Activated T-cell treated with anti-CD3 and anti-CD28 coated beads for 4 hours (primary cell): ENCODE measurements at places on chromosomes 12 and 14.

DNA sequence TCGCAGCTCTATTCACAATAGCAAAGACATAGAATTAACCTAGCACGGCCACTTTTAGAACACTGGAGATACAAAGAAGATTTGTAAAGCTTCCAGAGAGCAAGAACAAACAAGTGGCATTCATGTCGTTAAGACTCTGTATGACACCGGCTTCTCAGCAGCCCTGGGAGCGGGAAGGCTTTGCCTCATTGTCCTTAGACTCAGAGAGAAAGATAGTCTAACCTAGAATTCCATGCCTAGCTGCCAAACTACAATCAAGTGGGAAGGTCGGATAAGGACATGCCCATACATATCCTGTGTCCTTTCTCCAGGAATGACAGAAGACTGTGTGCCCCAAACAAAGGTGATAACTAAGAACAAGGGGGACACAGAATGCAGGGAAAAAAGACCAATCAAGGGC, 1038.3 kb downstream of the BCL11B start:
- no peak for DNase-seq

DNA sequence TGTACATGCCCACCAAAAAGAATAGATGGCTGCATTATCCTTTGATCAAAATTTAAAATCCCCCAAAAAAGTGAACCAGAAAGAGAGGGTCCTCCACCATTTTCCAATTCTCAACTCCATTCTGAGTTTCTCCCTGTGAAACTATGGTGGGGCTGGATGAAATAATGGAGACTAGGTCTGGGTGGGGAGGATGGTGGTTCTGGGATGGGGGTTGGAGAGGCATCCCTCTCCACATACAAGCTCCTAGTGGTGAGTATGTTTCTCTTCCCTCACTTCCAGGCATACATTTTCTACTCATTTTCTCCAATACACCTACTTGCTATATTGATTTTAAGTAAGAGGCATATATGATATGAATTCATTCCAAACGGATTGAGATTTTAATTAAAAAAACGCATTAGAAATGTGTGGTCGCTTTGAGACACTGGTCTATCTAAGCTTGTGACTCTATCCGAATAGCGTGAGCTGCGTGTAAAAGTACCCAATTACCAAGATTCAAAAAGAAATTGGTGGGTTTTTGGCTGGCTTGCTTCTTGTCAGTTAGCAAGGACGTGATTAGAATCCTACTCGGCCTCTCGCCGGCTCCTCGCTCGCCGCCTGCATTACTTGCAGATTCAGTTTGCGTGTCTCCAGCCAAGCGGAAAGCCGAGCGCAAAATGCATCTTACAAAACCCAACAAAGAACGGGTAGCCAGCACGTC, 3.4 kb downstream of the ASCL1 start:
- DNase-seq: no peak

DNA sequence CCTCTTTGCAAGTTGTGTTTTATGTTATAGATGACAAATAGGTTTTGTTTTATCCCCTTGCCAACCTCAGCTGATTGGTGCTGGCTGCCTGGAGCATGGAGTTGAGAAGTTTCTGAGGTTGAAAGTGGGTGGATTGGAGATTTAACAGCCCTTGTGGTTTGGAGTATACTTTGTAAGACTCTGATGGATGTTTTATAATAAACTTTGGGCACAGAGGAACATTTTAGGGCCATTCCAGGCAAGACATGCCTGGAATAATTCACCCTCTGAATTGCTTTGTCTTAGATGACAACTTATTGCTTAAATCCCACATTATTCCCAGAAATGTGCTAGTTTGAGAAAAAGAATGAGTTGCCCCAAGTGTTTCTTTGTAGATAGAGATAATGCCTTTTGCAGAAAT, 158.9 kb downstream of the SLC5A8 start:
- DNase-seq: no peak

GRCh38 chr14:30849354-30849753, 25.0 kb upstream of the COCH start:
- no peak for DNase-seq

DNA sequence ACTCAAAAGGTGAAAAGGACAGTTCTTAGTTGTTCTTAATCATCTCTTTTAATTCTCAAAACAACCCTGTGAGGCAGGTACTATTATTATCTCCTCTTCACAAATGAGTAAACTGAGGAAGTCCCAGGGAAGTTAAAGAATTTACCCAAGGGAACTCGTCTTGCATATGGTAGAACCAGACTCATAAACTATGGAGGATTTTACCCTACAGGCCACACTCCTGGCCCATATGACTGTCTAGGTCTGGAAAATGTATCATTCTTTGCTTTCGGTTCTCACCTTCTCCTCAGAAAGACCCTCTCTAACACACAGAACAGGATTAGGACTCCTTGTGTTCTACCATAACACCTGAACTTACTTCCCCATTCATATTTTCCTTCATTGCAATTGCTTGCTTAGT, 18.9 kb downstream of the SOX5 start:
- DNase-seq: no peak
